ENCODE measurements at places on chromosomes 3 and 15. TPM values are rescaled to one million over a fixed set of nuclear protein-coding genes. Genes with fewer than 3 reads are reported as not detected.

Gene GOLGA6L26
- total RNA-seq = not detected

Gene PEX11A
- 2.8 TPM for total RNA-seq

Gene ARHGAP31
- total RNA-seq = 2.0 TPM

Gene UTS2B
- total RNA-seq = not detected

Gene UNC13C
- not detected for total RNA-seq

All from activated CD4-positive, alpha-beta T cell treated with anti-CD3 and anti-CD28 coated beads, Interleukin-2, amount 10 ng/mL, durations not matched to agents 7 days and 5 days (primary cell).